Melanocyte of skin (primary cell): ENCODE measurements at places on chromosomes 13 and 19. TPM values are rescaled to one million over a fixed set of nuclear protein-coding genes. Genes with fewer than 3 reads are reported as not detected.

The ZNF547 gene
- total RNA-seq, result 2.0 and 5.1 TPM in 2 replicates

The ELSPBP1 gene
- not detected in 2 replicates for total RNA-seq

The SLITRK5 gene
- under 0.01 TPM in 1 of 2 replicates, not detected in the other for total RNA-seq

The ZNF177 gene
- 0.33 and 0.62 TPM in 2 replicates for total RNA-seq

The MTUS2 gene
- total RNA-seq, result under 0.01 TPM in 1 of 2 replicates, not detected in the other

The MCEMP1 gene
- total RNA-seq, result not detected in 2 replicates

The PPP1R37 gene
- 66.8 and 94.1 TPM in 2 replicates for total RNA-seq

The ADAMTSL5 gene
- total RNA-seq, result 2.4 and 2.9 TPM in 2 replicates
